ENCODE measurements at places on chromosomes 3 and 15. TPM values are rescaled to one million over a fixed set of nuclear protein-coding genes. Genes with fewer than 3 reads are reported as not detected.

HTR3E gene
- total RNA-seq, result not detected

CCDC191 gene
- total RNA-seq, result 1.7 TPM

DPPA2 gene
- not detected for total RNA-seq

CYP1A2 gene
- total RNA-seq, result 0.05 TPM

PRICKLE2 gene
- total RNA-seq, result 2.4 TPM

SATB1 gene
- not detected for total RNA-seq

Data from A549 treated with GW870086 at 1 μM for 4 hours (cell line).